ENCODE measurements at places on chromosomes 16 and 17.
A peak's percentile ranks its signal among the peaks of the same experiment; 100 is the strongest.

DNA sequence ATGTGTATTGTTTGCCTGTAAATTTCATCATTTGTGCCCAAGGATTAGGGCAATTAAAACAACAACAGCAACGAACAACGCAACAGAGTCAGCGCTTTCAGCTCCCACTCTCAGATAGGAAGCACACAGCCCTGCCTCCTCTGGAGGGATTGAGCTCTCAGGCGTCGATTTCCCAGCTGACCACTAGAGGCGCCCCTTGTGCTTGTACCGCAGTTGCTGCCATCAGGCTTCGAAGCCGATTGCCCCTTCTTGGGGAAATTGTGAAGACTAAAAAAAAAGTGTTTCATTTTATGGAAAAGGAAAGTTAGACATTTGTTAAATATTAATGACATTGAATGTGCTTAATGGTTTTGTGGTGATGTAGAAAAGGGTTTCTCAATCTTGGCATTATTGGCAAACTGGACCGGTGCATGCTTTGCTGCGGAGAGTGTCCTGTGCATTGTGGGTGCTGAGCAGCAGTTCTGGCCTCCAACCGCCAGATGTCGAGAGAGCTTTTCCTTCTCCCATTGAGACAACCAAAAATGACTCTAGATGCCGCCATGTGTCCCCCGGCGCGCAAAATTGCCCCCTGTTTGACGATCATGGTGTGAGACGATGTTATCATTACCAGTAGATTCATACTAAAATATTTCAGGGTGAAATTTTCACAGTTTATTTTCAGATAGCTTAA, 650.4 kb upstream of the RBFOX1 start:
- DNase-seq: no peak

- no peak for DNase-seq
Measured at GRCh38 chr17:78507526-78507925, 69.7 kb downstream of the DNAH17 start.

- DNase-seq: no peak
Measured at GRCh38 chr17:67125417-67125816, 81.1 kb downstream of the CACNG1 start.

DNA sequence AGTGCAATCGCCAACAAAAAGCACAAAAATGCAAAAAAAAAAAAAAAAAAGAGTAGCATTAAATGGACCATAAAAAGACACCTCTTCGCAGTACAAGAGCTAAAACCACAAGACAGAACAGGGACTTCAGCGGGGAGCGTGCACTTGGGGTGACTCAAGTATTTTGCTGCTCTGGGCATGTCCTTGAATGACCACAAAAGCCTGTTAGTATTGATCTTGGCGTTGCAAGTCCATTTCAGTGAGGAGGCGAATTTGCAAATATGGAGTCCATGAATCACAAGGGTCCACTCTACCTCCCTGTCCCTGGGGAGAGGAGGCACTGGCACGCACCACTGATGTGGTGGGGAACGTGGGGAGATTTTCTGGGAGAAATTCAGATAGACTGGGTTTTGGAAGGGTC, 78.9 kb downstream of the CNGB1 start:
- DNase-seq: peak; percentile 82

- DNase-seq: no peak
Measured at GRCh38 chr16:27270349-27270748, 1.8 kb upstream of the NSMCE1 start.

GRCh38 chr16:10081201-10081940, 100.9 kb downstream of the GRIN2A start:
- DNase-seq: no peak

DNA sequence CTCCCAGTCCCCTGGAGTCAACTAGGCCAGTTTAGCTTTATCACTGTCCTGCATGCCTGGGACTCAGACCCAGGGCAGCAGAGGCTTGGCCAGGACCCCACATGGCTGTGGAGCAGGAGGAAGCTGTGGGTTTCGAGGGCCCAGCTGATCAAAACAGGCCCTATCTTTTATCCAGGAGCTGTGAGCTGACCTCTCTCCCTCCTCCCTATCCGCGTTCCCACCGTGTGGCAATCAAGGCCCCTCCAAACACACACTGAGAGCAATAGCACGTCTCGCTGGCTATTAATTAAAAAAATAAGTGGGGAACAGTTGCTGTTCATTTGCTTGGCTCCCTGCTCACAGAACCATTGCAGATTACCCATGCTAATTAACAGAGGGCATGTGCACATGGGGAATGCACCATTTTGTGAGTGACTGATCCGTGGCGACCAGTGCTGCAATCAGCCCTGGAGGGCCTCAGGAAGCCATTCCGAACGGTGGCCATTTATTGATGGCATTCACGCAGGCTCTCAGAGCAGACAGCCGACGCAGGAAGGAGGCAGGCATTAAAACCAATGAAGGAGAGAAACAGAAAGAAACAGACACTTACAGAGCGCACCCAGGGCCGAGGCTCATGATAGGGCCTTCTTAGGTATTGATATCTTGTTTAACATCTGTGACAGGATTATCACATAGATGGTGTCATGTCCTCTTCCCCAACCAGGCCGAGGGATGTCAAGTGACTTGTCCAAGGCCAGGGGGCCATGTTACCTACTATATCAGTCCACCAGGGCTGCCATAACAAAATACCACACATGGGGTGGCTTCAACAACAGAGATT, 157.1 kb downstream of the KATNIP start:
- DNase-seq: no peak

DNA sequence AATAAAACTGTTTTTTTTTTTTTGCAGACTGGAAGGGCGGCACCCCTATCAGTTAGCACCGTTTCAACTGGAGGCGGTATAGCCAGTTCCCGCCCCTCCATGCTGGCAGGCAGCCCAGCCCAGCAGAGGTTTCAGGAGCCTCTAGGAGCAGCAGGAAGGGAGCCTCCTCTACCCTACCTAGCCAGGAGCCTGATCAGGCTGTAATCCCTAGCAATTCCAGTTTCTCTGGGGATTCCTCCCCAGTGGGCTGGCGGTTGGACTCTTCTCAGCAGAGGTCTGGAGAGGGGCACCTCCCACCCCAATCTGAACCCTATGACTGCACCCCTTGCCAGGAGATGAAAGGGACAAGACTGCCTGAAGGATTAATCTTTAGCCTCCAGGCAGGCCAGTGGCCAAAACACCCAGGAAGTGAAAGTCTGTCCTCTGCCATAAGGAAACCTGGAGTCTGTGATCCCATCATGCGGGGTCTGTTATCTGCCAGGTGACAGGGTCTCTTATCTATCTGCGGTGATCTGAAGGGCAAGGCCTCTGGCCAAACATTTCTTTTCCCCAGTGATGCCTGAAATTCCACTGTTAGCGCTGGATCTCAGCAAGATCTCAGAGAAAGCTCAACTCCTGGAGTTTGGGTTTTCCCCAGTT, 4.9 kb upstream of the CDH1 start:
- no peak for DNase-seq

GRCh38 chr16:21646091-21646490, 6.3 kb downstream of the IGSF6 start:
- no peak for DNase-seq
